Sigmoid colon (tissue), 7 donors: ENCODE measurements at places on chromosomes 12 and 14. TPM values are rescaled to one million over a fixed set of nuclear protein-coding genes. Genes with fewer than 3 reads are reported as not detected.

- no peak overlapping the region for H3K27ac ChIP-seq
- H3K4me1 ChIP-seq, result no peaks in the 10 kb centered on the region
- H3K27me3 ChIP-seq, result no peaks in the 10 kb centered on the region
Observed at GRCh38 chr14:96928779-96929380, 131.7 kb downstream of the VRK1 start.

DNA sequence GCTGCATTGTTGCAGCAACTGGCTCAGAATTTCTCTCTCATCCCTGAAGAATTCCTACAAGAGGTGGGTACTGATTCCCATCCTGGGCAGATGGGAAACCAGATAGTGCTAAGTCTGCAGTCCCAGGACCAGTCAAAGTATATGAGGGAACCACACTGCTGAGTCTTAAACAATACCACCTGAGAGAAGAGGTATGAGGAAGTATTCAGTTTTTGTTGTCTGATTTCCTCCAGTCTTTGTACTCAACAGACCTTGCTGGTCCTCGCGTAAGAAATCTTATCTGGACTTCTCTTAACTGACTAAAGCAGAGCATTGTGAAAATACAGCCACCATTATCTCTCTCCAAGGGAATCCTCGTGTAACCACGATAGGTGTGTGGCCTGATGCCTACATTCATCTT, 3.6 kb upstream of the EDDM3A start:
- no peak for DNase-seq
- H3K27ac ChIP-seq, result no peak overlapping the region
- no peaks in the 10 kb centered on the region for H3K27me3 ChIP-seq
- no peak overlapping the region for H3K4me3 ChIP-seq
- H3K4me1 ChIP-seq, result no peaks in the 10 kb centered on the region

DNA sequence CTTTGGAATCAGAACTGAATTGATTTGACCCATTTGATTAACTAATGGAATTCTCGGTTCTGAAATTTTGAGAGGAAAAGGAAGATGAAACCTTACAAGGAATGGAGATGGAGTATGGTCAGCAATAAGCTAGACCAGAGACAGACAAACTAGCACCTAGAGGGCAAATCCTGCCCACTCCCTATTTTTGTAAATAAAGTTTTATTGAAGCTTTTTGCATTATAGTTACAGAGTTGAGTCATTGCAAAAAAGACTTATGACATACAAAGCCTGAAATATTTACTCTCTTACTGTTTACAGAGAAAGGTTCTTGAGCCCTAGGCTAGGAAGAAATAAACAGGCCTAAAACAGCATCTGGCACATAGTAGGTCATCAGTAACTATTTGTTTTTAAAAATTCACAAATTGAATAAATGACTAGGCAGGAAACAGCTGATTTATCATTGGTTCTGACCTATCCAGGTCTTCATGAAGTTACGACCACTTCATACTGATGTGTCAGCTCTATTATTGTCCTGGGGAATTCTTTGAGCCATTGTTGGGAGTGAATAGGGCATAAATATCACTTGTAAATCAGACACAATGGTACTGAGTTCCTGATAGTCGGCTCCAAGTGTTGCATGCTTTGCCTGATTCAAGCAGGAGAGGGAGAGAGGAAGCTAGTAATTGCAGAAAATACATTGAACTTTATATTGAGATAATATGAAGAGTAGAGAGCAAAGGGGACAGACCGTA, 14.6 kb upstream of the STAB2 start:
- H3K4me3 ChIP-seq, result no peak overlapping the region
- no peak for DNase-seq
- peaks cover 26% of the 10 kb centered on the region for H3K4me1 ChIP-seq
- no peaks in the 10 kb centered on the region for H3K27me3 ChIP-seq
- H3K36me3 ChIP-seq, result no peaks in the 10 kb centered on the region

DNA sequence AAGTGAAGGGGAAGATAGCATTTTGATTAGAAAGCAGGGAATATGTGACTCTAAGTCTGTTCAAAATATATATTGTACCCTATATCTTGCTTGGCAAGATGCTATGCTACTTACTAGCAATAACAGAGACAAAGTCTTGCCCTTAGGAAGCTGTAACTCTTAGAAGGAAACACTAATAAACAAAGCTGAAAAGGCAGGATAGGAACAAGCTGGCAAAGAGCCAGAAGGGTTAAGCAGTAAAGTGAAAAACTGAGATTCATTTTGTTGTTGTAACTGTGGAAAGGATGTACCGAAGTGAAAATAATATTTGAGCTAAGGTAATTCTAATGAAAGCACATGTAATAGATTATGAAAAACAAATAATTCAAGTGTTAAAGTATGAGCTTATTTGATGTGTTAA, 527.1 kb upstream of the FLRT2 start:
- no peaks in the 10 kb centered on the region for H3K36me3 ChIP-seq
- H3K27me3 ChIP-seq, result no peaks in the 10 kb centered on the region
- no peak for DNase-seq
- no peaks in the 10 kb centered on the region for H3K4me1 ChIP-seq
- H3K4me3 ChIP-seq, result no peak overlapping the region

- H3K27me3 ChIP-seq, result no peaks in the 10 kb centered on the region
- H3K4me1 ChIP-seq, result no peaks in the 10 kb centered on the region
- no peak for DNase-seq
- H3K4me3 ChIP-seq, result no peak overlapping the region
- no peak overlapping the region for H3K27ac ChIP-seq
Observed at GRCh38 chr14:89379006-89379405, 38.0 kb downstream of the FOXN3 start.

- DNase-seq, result no peak
- no peaks in the 10 kb centered on the region for H3K36me3 ChIP-seq
- H3K27ac ChIP-seq, result no peak overlapping the region
- H3K27me3 ChIP-seq, result no peaks in the 10 kb centered on the region
- H3K4me1 ChIP-seq, result peaks cover 12% of the 10 kb centered on the region
Observed at GRCh38 chr12:19525274-19525673, 86.0 kb downstream of the AEBP2 start.

GRCh38 chr12:14691560-14691959, 4.8 kb downstream of the GUCY2C start:
- no peak overlapping the region for H3K27ac ChIP-seq
- no peak overlapping the region for H3K4me3 ChIP-seq
- no peaks in the 10 kb centered on the region for H3K36me3 ChIP-seq
- no peaks in the 10 kb centered on the region for H3K27me3 ChIP-seq
- H3K4me1 ChIP-seq, result no peaks in the 10 kb centered on the region

DNA sequence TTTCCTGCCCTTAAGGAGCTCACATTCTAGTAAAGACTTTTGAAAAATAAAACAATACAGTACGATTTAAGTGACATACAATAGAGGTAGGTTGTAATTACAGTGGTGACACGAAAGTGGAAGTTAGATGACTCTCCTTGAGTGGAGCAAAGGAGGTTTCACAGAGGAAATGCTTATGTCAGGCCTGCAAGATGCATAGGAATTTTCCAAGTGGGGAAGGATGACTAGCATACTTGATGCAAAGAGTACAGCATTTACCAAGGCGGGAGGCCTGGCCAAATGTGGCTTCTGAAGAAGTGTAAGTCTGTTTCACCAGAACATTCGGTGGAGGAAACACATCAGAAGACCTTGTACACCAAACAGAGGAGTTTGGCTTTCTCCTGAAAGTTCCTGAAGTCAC, 55.2 kb downstream of the ERO1A start:
- no peak overlapping the region for H3K27ac ChIP-seq
- no peaks in the 10 kb centered on the region for H3K27me3 ChIP-seq
- DNase-seq, result no peak
- H3K4me3 ChIP-seq, result no peak overlapping the region

GRCh38 chr12:79521576-79521975, 169.2 kb downstream of the PAWR start:
- H3K36me3 ChIP-seq, result no peaks in the 10 kb centered on the region
- H3K27me3 ChIP-seq, result no peaks in the 10 kb centered on the region
- no peak overlapping the region for H3K27ac ChIP-seq
- H3K4me3 ChIP-seq, result no peak overlapping the region
- H3K4me1 ChIP-seq, result no peaks in the 10 kb centered on the region

DNA sequence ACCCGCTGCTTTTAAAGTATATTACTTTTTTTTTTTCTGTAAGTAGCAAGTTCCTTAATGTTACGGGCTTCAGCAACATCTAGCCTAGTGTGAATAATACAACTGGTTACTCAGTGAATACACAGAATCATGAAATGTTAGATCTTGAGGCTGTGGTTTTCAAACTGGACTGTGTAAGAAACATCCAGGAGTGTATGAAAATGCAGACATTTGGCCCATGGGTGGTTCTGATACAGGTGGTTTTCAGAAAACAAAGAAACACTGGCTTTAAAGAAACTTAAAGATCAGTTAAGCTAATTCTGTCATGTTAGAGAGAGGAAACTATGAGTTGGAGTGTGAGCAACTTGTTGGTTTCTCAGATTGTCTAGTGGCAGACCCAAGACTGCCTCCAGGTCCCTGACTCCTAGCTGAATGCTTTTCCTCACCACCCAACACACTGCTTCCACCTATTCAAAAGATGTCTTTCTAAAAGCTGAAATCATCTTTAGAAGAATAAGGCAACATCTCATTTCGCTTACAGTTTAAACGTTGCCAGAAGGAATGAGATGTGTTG, 36.1 kb downstream of the TBC1D30 start:
- no peak overlapping the region for H3K27ac ChIP-seq
- H3K36me3 ChIP-seq, result no peaks in the 10 kb centered on the region
- no peak for DNase-seq
- H3K4me1 ChIP-seq, result no peaks in the 10 kb centered on the region
- no peak overlapping the region for H3K4me3 ChIP-seq
- no peaks in the 10 kb centered on the region for H3K27me3 ChIP-seq

DNA sequence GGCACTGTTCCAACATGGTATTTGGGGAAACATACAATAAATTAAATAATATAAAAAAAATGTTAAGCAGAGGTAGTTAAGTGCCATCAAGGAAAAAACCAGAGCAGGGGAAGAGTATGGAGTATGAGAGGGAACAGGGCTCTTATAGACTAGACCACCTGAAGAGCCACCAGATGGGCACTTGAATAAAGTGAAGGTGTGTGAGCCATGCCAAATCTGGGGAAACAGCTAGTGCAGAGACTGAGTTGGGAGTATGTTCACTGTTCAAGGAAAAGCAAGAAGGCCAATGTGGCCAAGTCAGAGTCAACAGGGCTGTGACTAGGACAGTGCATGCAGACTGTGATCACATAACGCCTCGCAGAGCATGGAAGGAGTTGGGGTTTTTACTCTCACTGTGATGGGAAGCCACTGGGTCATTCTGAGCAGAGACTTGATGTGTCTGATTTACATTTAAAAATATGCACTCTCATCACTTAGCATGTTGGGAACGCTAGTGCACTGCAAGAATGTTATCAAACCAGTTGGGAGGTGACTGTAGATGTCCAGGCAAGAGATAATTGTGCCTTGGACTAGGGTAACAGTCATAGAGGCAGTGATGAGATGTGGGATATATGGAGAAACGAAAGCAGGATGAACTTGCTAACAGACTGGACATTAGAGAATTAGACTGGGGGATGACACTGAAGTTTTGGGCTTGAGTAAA, 25.6 kb downstream of the NDUFA12 start:
- no peaks in the 10 kb centered on the region for H3K36me3 ChIP-seq
- no peak overlapping the region for H3K4me3 ChIP-seq
- DNase-seq, result no peak
- no peaks in the 10 kb centered on the region for H3K4me1 ChIP-seq
- H3K27ac ChIP-seq, result no peak overlapping the region

- no peak for DNase-seq
- no peaks in the 10 kb centered on the region for H3K4me1 ChIP-seq
- H3K36me3 ChIP-seq, result no peaks in the 10 kb centered on the region
- H3K27me3 ChIP-seq, result no peaks in the 10 kb centered on the region
Observed at GRCh38 chr12:75364919-75365318, 26.0 kb upstream of the GLIPR1L2 start.

DNA sequence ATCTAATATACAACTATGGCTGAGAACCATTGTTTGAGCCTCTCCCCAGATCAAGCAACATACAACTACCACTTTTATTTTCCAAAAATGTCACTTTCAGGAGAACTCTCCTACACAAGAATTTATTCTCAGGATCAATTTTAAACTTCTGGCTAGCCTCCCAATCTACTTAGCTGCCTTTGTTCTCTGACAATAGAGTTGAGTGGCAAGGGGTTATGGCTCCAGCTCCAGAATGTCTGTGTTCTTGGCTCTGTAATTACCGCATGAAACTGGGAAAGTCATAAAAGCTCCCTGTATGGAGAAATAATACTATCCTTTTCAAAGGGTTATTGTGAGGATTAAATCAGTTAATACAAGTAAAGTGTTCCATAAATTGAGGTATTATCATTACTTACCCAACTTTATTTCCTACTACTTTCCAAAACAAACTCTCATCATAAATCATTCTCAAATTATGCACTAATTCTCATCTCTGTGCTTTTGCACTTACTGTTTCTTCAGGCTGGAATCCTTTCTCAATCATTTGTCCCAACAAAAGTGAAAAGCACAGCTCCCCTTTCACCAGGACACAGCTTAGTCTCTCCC, 121.9 kb downstream of the GARIN6 start:
- H3K4me3 ChIP-seq, result no peak overlapping the region
- H3K36me3 ChIP-seq, result no peaks in the 10 kb centered on the region
- peaks cover 3% of the 10 kb centered on the region for H3K4me1 ChIP-seq
- no peaks in the 10 kb centered on the region for H3K27me3 ChIP-seq

DNA sequence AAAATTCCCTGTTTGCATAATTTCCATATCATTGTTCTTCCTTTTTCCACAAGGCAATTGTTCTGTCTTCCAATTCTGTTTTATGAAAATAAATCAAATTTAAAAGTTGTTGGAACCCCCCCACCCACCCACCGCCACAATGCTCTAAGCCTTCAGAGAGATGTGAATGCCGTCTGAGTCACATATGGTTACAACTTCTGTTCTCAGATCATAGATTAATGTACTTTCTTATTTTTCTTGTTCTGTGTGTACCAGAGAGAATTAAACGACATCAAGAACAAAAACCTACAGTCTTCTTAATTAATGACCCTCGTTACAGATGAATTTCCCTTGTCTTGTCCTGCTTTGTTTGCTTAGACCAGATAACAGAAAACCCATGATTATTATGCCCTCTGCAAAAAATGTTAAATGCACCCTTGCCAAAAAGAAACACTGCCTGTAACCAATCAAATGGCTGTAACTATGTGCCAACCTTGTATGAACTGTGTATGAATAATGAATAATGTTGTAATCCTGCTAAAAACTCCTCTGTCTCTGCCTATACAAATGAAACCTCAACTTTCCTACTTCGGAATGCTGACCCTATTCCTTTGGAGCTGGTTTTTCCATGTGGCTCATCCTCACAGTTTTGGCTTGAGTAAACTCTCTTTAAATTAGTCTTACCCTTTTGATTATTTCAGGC, 14.0 kb downstream of the OR6S1 start:
- H3K36me3 ChIP-seq, result no peaks in the 10 kb centered on the region
- no peak overlapping the region for H3K27ac ChIP-seq
- no peak overlapping the region for H3K4me3 ChIP-seq
- no peak for DNase-seq
- no peaks in the 10 kb centered on the region for H3K4me1 ChIP-seq
- peaks cover 7% of the 10 kb centered on the region for H3K27me3 ChIP-seq

- H3K27ac ChIP-seq, result no peak overlapping the region
- no peak overlapping the region for H3K4me3 ChIP-seq
- no peaks in the 10 kb centered on the region for H3K27me3 ChIP-seq
- H3K36me3 ChIP-seq, result peaks cover 57% of the 10 kb centered on the region
- DNase-seq, result no peak
- H3K4me1 ChIP-seq, result no peaks in the 10 kb centered on the region
Observed at GRCh38 chr12:95131589-95132340, 58.3 kb upstream of the NR2C1 start.

OR6C76 gene
- not detected for total RNA-seq

GZMH gene
- total RNA-seq, result not detected

PRIMA1 gene
- 21.9 TPM for total RNA-seq
